ENCODE measurements at places on chromosomes 11 and 22. TPM values are rescaled to one million over a fixed set of nuclear protein-coding genes. Genes with fewer than 3 reads are reported as not detected.

Gene TREH
- not detected for total RNA-seq

Gene C11orf16
- total RNA-seq = not detected

Gene OVCH2
- total RNA-seq = not detected

Gene UBQLNL
- total RNA-seq = not detected

Gene LRRC51
- total RNA-seq = 3.3 TPM

Gene SNX15
- total RNA-seq = 13.5 TPM

Gene FADS3
- total RNA-seq = 2.6 TPM

Gene SYCE3
- total RNA-seq = not detected

Gene OR56A1
- not detected for total RNA-seq

Gene P2RY6
- total RNA-seq = not detected

Gene PKP3
- total RNA-seq = 0.11 TPM

Gene OR51B5
- not detected for total RNA-seq

Gene KRTAP5-10
- not detected for total RNA-seq

Gene MFNG
- total RNA-seq = 157 TPM

Gene CARNS1
- 1.5 TPM for total RNA-seq

Gene RNF141
- 16.3 TPM for total RNA-seq

Gene CCDC15
- total RNA-seq = 1.4 TPM

Gene SLC22A12
- not detected for total RNA-seq

Gene KRTAP5-3
- total RNA-seq = not detected

Gene ACRV1
- total RNA-seq = not detected

Gene GDPD4
- not detected for total RNA-seq

Gene TNNI2
- not detected for total RNA-seq

Gene FREY1
- total RNA-seq = 3.3 TPM

Gene ABCC8
- not detected for total RNA-seq

Gene MMP3
- total RNA-seq = not detected

Gene CYB5R2
- 0.71 TPM for total RNA-seq

Gene PANX2
- total RNA-seq = 1.1 TPM

Gene TCIRG1
- total RNA-seq = 109 TPM

Gene INS
- not detected for total RNA-seq

Gene P2RX6
- 0.13 TPM for total RNA-seq

Gene ANGPTL5
- total RNA-seq = not detected

Gene EHF
- total RNA-seq = 0.37 TPM

Gene OR51M1
- not detected for total RNA-seq

Gene ABTB2
- 7.7 TPM for total RNA-seq

Gene TMEM121B
- total RNA-seq = 0.24 TPM

Gene DBX1
- total RNA-seq = not detected

Gene PDGFB
- 0.35 TPM for total RNA-seq

Gene LMO2
- 0.18 TPM for total RNA-seq

Gene LRRC56
- 1.7 TPM for total RNA-seq

Gene CCDC81
- 0.37 TPM for total RNA-seq

Gene SLC5A4
- total RNA-seq = not detected

Gene OR9G4
- total RNA-seq = not detected

Gene F2
- 0.81 TPM for total RNA-seq
